Naive thymus-derived CD8-positive, alpha-beta T cell (primary cell): ENCODE measurements at places on chromosomes 6 and 20.

GRCh38 chr6:72218125-72218524 lies 331.8 kb downstream of the RIMS1 start:
- DNase-seq, result no peak

GRCh38 chr6:36599791-36600209 lies 5.6 kb downstream of the SRSF3 start:
- DNase-seq, result peak; percentile 54

- DNase-seq, result no peak
These were observed 44.9 kb upstream of the CEP162 start for GRCh38 chr6:84272298-84272697.

DNA sequence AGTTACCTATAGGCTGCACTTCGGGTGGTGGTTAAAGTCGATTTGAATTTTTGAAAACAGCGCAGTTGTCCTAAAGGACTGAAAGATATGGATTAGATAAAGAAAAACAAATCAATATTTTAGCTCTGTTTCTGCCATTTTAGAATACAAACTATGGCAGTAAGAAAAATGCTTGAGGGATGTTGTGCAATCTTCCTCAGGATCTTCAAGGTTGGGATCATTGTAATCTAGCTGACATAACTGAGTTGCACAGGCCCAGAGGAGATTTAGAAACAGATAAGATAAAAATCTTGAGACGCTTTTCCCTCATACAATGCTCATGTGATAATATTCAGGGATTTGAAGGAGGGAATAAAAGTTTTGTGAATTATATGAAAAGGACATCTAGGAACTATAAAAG lies 926 bp downstream of the PEX3 start:
- no peak for DNase-seq

GRCh38 chr20:43917380-43917779 lies 2.7 kb downstream of the TOX2 start:
- DNase-seq, result no peak

GRCh38 chr20:25459916-25460535 lies 52.6 kb downstream of the GINS1 start:
- DNase-seq, result no peak

DNA sequence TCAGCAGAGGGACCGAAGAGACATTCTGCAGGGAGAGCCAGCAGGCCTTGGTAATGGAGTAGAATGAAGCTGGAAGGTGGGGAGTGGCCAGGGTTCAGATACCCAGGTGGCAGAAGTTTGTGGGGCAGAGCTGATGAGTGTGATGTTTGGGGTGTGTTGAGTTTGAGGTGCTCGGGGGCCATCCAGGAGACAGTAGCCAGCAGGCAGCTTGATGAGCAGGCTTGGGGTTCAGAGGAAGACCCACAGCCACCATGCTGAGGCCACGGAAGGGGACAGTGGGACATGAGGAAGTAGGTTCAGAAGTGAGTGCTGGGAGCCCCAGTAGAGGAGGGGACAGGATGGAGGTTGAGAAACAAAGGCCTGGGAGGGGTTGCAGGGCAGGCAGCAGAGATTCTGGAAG lies 11.1 kb upstream of the FOXS1 start:
- DNase-seq, result no peak

DNA sequence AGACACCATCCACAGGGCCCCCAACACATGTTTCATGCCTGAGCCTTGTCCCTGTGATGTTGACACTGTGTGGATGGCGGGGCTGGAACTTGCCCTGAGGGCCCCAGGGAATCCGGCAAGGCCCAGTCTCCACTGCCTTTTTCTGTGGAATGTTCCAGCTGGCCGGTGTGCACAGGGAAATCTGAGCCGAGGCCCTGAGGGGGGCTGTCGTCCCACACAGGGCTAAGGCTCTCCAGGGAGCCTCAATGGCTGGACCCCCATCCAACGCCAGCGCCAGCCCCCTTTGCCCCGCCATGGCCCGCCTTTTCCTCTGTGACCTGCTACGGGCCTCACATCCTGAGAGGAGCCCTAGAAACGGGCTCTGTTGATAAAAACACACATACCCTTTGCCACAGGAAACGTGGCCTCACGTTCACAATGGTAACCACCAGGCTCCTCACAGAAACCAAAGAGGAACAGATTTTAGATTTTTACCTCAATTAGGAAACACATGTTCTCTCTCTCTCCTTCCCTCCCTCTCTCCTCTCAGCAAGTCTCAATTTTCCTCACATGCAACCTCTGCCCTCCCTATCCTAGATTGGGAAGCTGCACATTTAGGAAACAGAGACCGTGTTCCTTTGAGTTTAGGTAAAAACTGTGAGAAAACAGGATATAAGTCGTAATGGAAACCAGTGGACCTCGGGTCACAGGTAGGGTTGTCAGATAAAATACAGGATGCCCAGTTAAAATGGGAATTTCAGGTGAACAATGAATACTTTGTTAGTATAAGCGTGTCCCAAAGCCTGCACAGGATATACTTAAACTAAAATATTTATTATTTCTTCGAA lies 13.7 kb upstream of the ZNF831 start:
- peak; percentile 93 for DNase-seq

DNA sequence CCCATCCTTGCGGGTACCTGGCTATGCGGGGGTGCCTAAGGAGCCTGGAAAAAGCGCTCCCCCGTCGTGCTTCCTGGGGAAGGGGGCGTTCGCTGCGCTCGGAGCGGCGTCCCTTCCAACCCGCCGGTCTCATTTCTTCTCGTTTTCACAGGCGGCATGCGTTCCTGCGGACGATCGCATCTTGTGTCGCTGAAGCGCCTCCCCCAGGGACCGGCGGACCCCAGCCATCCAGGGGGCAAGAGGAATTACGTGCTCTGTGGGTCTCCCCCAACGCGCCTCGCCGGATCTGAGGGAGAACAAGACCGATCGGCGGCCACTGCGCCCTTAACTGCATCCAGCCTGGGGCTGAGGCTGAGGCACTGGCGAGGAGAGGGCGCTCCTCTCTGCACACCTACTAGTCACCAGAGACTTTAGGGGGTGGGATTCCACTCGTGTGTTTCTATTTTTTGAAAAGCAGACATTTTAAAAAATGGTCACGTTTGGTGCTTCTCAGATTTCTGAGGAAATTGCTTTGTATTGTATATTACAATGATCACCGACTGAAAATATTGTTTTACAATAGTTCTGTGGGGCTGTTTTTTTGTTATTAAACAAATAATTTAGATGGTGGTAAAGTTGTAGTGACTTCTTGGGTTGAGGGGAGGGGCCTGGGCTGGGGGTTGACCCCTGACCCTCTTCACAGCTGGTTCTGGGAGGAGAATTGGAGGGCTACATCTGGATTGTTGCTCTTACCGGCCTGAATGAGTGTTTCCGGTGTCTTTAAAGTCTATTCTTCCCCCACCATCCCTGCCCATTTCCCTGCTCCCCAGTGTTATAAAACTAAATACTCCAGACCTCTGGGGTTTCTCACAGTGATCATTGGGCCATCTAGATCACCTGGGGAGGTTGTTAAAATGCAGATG lies 1.1 kb downstream of the ID1 start:
- DNase-seq, result no peak

DNA sequence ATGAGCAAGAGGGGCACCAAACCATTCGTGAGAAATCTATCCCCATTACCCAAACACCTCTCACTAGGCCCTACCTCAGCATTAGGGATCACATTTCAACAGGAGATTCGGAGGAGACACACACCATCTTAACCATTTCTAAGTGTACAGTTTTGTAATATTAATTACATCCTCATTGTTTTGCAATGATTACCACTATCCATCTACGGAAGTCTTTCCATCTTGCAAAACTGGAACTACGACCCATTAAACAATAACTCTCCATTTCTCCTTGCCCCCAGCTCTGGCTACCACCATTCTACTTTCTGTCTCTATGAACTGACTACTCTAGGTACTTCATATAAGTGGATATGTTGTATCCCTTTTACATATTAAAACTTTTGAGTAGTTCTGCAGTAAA lies 20.1 kb downstream of the ACOT13 start:
- DNase-seq, result no peak

GRCh38 chr6:132270726-132271402 lies 130.4 kb downstream of the MOXD1 start:
- no peak for DNase-seq

- DNase-seq, result no peak
These were observed 3.8 kb downstream of the DIDO1 start for GRCh38 chr20:62922451-62922921.

DNA sequence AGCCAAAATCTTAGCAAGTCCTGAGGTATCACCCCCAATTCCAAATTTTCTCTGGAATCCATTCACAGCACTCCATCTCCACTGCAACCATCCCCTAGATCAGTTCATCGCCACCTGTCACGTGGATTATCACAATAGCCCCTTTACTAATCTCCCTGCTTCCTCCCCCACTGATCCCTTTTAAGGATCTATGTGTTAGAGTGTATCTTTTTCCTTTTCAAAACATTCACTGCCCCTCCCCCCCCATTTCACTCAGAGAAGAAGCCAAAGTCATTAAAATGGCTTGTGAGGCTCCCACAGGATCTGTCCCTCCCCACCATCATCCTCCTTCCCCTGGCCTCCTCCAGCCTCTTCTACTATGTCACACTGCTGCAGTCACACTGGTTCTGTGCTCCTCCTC lies 18.4 kb upstream of the SPAG4 start:
- DNase-seq, result no peak

GRCh38 chr6:11011787-11012234 lies 32.3 kb downstream of the ELOVL2 start:
- DNase-seq, result no peak

GRCh38 chr6:169379495-169380070 lies 125.9 kb upstream of the THBS2 start:
- DNase-seq, result no peak

- DNase-seq, result no peak
These were observed 107.3 kb upstream of the SNX9 start for GRCh38 chr6:157715728-157716164.
